ENCODE measurements at places on chromosomes 5 and 9. TPM values are rescaled to one million over a fixed set of nuclear protein-coding genes. Genes with fewer than 3 reads are reported as not detected.

Gene SPATA31A3
- not detected for total RNA-seq

Gene CCNJL
- 0.11 TPM for total RNA-seq

Gene MYMK
- total RNA-seq: not detected

Gene RANBP17
- total RNA-seq: 1.9 TPM

Gene AK1
- total RNA-seq: 35.4 TPM

Gene SPINK4
- total RNA-seq: not detected

Gene ANKRD18A
- total RNA-seq: 6.4 TPM
